ENCODE measurements at places on chromosomes 1 and 21.

DNA sequence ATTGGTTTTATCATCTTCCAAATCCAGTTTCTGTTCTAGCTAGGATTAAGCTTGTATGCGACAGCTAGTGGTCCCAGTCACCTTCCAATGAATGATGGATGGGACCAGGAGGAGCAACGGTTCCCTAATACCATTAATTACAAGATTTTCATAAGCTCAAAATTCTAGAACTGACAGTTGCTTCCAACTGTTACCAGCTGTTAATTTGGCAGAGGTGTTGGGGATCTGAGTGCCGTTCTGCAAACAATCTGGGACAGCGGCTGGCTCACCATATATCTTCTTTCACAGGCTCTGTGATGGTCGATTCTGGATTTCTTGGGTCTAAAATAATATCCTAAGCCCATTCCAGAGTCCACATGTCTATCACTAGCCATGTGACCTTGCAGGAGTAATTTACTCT, 34.5 kb upstream of the RALGPS2 start:
- no peak for DNase-seq

DNA sequence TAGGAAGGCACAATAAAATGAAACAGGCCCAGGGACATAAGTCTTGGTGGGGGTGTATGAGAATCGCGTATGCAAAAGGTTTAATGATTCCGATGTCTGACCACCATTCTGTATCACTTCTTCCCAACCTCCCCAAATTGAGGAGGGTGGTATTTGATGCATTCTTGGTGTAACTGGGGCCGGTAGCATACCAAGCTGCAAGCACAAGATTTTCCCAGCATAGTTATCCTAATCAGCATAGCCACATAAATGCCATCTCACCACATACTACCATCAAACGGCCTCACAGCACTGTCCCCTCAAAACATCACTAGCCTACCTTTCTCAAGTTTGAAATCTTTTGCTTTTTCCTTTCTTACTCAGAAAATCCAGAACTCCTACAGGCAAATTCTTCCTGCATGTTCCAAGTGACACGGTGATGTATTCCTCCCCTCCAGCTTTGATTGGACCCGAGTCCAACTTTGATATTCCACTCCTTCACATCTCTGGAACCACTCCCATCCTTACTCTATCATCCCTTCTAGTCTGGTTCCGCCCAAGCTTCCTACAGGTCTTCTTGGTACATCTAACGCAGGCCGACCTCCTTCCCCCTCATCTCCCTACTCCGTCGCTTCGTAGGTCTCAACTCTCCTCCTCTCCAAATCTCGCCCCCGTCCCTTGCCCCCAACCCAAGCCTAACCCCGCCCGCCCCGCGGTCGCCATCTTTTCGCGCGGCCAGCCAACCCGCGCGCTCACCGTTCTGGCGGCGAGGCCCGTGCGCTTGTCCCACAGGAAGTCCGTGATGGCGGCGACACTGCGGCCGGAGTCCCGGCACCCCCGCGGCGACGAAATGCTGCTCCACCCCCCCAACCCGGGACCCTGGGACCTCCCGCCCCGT, 600 bp downstream of the CLK2 start:
- no peak for DNase-seq

- DNase-seq, result no peak
Observed at GRCh38 chr1:9289711-9290485, 2.8 kb upstream of the SPSB1 start.

DNA sequence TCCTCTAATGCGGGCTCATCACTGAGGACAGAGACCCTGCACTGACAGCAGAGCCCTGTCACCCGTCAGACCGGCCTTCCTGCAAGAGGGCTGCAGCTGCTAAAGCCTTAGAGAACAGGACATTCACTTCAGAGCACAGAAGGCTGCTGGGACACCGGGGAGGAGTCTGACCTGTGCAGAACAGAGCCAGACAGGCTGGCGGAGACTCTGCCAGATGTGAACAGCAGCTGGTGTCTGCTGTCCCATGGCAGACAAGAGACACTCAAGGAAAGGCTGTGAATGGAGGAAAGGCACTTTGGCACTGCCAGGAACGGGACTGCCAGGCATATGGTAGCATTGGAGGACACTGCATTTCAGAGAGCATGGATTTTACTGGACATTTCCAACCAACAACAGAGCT, 21.4 kb downstream of the MRAP start:
- no peak for DNase-seq

DNA sequence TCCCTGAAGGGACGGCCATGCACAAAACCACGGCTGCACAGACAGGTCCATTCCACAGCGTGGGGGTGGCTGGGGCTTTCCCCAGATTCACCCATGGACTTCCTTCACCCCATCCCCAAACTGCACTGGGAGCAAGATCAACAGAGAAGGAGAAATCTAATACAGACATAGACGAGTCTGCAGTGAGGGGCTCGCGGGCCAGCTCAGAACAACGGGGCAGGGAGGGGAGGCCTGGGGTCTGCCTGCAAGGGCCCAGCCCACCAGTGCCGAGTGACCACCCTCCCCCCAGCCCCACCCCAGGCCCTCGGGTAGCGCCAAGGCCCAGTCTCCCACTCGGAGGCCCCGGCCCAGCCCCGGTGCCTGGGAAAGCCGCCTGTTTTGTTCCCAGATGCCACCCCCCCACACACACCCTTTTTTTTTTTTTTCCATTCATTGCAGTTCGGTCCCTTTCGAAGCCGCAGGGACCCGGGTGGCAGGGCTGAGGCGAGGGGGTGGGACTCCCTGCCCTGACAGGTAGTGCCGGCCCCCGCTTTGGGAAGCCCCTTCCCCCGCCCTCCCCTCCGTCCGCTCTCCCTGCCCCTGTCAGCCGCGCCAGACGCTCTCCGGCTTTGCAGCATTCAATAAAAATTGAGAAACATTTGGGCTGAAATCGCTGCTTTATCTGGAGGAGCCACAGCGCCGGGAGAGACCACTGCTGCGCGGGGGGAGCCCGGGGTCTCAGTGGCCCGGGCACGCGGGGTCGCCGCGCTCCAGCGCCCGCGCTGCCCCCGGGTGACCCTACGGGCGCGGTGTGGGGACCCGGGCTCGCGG, 543 bp upstream of the EPHB2 start:
- DNase-seq, result no peak

Measured in activated CD8-positive, alpha-beta memory T cell treated with anti-CD3 and anti-CD28 coated beads for 1 hour (primary cell).